ENCODE measurements at places on chromosomes 5 and 9.

DNA sequence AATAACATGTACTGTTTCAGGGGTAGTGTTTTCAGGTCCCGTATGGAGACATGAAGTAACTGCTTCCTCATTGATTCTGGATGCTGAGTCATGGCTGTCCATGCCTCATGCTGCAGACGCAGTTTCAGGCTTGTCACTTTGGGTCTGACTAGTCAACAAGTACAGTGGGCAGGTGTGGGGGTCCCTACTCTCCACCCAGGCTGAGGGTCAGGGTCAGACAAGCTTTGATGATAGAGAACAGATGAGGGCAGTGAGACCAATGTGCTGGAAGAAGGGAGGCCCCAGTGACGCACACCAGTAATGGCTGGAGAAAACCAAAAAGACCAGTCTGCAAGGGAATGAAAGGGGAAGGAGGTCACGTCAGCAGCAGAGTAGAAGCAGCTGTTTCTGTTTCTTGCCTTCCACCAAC, 80.0 kb upstream of the NFIL3 start:
- DNase-seq, result no peak
- no peak overlapping the region for H3K4me3 ChIP-seq
- no peaks in the 10 kb centered on the region for H3K36me3 ChIP-seq
- H3K27ac ChIP-seq, result no peak overlapping the region
- H3K27me3 ChIP-seq, result peaks cover 23% of the 10 kb centered on the region

DNA sequence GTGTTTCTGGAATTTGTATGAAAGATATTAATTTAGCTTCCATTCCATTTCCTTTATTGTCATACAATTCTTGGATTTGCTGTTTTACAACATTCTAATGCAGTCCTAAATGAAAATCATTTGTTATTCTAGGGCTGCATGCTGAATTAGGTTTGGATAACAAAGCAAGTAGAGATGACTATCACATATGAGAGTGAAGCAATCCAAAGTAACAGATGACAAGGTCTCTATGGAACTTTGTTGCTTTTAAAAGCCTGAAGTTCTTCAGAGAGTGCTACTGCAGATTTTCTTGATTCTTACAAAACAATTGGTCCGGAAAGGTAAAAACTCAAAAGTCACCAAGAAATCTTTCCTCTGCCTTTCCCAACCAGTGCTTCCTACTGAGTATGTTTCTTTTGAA, 56.9 kb upstream of the VCAN start:
- DNase-seq, result no peak
- H3K27me3 ChIP-seq, result peaks cover 5% of the 10 kb centered on the region
- H3K4me1 ChIP-seq, result no peaks in the 10 kb centered on the region
- no peak overlapping the region for H3K4me3 ChIP-seq
- H3K27ac ChIP-seq, result no peak overlapping the region

- H3K4me1 ChIP-seq, result peaks cover 4% of the 10 kb centered on the region
- H3K36me3 ChIP-seq, result no peaks in the 10 kb centered on the region
- no peak within 1 kb of the TSS for H3K27ac ChIP-seq
- H3K27me3 ChIP-seq, result peaks cover 38% of the 10 kb centered on the region
- DNase-seq, result peak; percentile 57
Measured at GRCh38 chr5:168528521-168529373, at the start of gene FBLL1. FBLL1 (plus strand) TSS chr5:168529305; CDS start chr5:168529505, 200 bp downstream.

DNA sequence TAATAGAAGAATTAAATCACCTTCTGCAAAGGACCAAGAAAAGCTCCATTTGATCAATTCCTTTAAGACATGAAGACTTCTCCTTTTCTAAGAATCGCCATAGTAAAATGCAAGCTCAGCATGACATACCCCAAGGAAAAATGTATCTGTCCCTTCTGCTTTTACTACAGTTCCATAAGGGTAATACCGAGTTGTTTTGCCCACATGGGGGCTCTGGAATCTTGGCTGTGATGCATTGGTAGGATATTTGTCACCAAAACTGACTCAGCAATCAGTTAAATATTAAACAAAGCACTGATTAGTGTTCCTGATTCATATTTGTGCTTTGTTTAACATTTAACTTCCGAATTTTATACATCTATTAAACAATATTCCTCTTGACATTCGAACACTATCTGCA, 24.3 kb upstream of the KCNIP1 start:
- H3K27ac ChIP-seq, result no peak overlapping the region
- no peaks in the 10 kb centered on the region for H3K4me1 ChIP-seq
- H3K36me3 ChIP-seq, result no peaks in the 10 kb centered on the region
- H3K4me3 ChIP-seq, result no peak overlapping the region
- DNase-seq, result no peak

GRCh38 chr9:135955934-135956801, 5.0 kb downstream of the UBAC1 start:
- peaks cover 6% of the 10 kb centered on the region for H3K36me3 ChIP-seq
- H3K27ac ChIP-seq, result no peak overlapping the region
- H3K27me3 ChIP-seq, result no peaks in the 10 kb centered on the region
- no peak for DNase-seq

GRCh38 chr5:124847907-124848306, 101.5 kb upstream of the ZNF608 start:
- H3K4me3 ChIP-seq, result no peak overlapping the region
- no peaks in the 10 kb centered on the region for H3K4me1 ChIP-seq
- peaks cover 2% of the 10 kb centered on the region for H3K27me3 ChIP-seq
- H3K27ac ChIP-seq, result no peak overlapping the region

- no peak for DNase-seq
- peaks cover 15% of the 10 kb centered on the region for H3K36me3 ChIP-seq
- H3K4me3 ChIP-seq, result no peak overlapping the region
- H3K4me1 ChIP-seq, result peaks cover 14% of the 10 kb centered on the region
Measured at GRCh38 chr5:76180814-76181805, 97.9 kb downstream of the SV2C start.

DNA sequence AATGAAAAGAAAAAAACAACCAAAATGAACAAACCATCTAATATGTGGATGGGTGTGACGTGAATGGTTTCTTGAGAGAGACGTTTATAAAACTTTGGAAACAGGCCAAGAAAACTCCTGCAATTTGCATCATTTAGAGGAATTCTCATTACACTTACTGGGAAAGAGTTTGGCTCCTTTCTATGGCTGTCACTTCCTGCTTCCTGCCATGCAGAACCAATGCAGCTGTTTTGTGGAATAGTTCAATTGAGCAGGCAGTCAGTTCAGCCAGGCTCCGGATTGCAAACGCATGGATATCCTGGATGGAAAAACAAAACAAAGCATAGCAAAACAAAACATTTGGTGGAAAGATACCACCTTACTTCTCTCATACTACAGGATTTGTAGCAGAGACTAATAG, 36.6 kb downstream of the FAM114A2 start:
- no peaks in the 10 kb centered on the region for H3K4me1 ChIP-seq
- no peak for DNase-seq
- no peaks in the 10 kb centered on the region for H3K27me3 ChIP-seq
- no peak overlapping the region for H3K27ac ChIP-seq

Data from activated naive CD8-positive, alpha-beta T cell treated with anti-CD3 and anti-CD28 coated beads, Interleukin-2, amount 10 ng/mL, durations not matched to agents 7 days and 5 days (primary cell).